ENCODE measurements at places on chromosomes 16 and 17.

DNA sequence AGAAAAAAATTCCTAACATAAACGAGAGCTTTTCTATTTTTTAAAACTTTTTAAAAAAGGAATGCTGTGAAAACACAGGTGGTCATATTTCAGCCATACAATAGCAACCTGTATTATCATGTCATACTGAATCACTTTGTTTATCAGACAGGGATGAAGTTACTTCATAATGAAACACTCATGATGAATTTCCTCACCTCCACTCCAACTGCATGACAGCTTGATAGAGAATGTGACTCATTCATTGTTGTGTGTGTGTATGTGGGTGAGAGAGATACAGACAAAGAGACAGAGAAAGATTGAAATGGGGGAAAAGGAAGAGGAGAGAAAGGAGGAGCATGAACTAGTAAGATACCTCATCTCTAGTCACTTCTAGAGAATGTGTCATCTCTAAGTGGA lies 109.0 kb downstream of the SYCE1L start:
- no peak for DNase-seq

DNA sequence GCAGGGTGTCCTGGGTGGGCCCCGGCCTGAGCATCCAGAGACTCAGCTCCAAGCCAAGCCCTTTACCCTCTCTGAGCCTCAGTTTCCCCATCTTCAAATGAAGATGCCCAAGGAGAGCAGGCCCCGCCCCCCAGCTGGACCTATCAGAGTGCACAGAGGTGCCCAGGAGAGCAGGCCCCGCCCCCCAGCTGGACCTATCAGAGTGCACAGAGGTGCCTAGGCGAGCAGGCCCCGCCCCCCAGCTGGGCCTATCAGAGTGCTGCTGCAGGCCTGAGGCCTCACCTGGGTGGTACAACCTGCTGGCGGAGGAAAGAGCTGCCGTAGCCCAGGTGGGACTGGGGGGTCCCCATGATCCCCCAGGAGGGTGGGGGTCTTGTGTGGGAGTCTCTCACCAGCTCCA lies 3.4 kb upstream of the SSTR5 start:
- DNase-seq, result no peak

DNA sequence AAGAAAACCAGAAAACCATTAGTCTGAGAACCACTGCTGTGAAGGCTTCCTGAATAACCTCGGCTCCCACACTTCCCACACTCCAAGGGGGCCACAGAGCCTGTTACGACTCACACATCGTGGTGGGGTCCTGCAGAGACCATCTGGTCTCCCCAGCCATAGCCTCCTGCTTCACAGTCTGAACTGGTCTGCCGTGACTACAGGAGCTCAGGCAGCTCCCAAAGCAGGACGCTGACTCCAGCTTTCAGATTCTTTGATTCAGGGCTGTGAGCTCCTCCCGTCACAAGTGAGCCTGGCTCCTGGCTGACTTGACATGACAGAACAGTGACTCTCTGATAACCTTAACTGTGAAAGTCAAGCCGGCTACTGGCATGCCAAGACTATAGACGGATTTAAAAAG lies 37.8 kb downstream of the CYB5D2 start:
- no peak for DNase-seq

- DNase-seq, result no peak
These were observed 718 bp downstream of the ATP2A3 start for GRCh38 chr17:3963237-3964201.

GRCh38 chr17:58224315-58224714 lies 5.3 kb upstream of the MKS1 start:
- DNase-seq, result no peak

GRCh38 chr17:64779376-64780095 lies 117.4 kb upstream of the SMURF2 start:
- no peak for DNase-seq

- peak; percentile 20 for DNase-seq
These were observed 2.2 kb downstream of the TMEM204 start for GRCh38 chr16:1535391-1536291.

DNA sequence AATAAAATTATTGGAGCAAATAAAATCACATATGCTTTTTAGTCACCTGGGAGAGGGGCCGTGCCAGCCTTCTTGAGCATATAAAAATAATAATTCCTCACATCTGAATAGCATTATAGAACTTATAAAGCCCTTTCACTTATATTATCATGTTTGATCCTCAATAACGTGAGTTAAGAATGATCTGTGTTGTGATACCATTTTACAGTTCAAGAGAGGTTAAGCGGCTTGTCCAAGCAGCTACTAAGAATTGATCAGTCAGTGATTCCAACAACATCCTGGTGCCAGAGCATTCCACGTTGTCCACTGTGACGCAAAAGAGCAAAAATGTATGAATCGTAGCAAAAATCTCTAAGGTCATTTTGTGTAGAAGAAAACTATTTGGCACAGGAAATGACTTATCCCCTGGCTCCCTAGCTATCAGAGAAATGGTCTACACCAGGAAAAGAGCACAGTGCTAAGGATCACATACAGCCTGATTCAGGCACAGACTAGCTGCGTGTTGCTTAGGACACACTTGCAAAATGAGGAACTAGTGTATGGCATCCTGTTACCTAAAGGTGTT lies 33.0 kb downstream of the ANKFN1 start:
- DNase-seq, result no peak

GRCh38 chr16:51399908-51400670 lies 249.0 kb upstream of the SALL1 start:
- DNase-seq, result no peak

All from BE2C (cell line).